ENCODE measurements at places on chromosomes 3 and 15.

DNA sequence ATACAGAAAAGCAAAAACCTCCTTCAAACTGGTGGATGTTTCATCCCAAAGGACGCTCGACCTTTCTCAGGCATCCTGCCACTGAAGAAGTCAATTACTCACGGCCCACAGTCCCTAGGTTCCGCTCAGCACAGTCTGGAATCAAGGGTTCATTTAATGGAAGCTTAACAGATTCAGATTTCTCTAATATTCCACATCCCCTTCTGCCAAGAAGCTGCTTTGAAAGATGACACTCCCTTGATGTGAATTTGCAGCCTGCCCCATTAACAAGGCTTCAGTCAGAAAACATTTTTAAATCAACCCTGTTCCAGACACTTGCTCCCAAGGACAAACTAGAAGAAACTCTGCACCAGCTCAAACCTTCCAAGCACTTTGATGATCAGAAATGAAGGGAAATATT lies 81.2 kb downstream of the LIPC start:
- no peak for DNase-seq

DNA sequence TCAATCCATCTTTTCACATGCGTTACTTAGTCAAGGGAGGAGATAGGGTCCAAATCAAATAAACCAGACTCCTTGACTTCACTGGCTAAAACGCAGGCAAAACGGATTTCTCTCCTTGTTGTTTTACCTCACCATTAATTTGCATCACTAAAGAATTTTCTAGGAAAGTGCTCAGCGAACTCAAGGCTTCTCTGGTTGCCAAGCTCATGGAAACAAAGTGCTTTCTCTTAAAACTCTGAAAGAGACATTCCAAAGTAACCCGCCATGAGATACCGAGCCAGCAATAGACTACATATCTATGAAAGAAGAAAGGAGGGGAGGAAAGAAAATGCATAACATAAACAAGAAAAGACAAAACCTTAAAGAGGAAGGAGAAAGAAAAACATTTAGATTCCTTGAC lies 211.7 kb upstream of the WNT5A start:
- no peak for DNase-seq

- DNase-seq = no peak
These were observed 27.8 kb downstream of the KLHL6 start for GRCh38 chr3:183527428-183528379.

- no peak for DNase-seq
These were observed 65.0 kb downstream of the WDR72 start for GRCh38 chr15:53694476-53694874.

GRCh38 chr3:151107701-151108100 lies 22.2 kb downstream of the MED12L start:
- no peak for DNase-seq

DNA sequence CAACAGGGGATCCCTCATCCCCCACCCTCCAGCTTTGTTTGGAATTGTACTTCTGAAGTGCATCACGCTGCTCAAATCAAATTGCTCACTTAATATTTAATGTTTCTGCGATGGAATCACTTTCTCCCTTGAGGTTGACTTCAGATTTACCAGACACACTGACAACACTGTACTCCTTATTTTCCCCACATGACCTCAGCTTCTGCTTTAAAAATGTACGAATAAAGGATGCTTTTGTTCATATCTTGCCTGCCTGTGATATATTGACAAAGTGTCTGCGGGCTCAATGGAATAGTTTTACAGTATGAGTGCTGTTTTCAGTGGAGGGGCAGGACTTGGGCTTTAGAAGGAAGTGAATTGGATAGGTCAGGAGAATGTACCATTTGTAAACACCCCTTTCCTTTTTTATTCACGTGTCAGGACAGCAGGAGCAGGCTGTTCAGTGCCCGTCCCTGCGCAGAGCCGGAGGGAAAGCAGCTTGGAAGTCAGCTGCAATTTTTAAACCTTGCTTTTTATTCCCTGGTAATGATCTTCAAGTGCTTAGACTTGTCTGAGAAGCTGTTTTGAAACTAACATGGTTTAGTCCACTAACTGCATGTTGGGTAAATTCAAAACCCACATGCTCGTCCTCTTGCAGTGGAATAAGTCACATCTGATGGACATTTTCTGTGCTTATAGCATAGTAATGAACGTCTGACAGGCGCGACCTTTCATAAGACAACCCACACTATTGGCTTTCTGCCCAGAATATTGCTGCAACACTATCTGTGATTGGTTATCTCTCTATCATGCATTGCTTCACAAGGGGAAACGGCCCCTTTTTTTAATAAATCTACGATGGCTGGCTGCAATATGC lies 29.9 kb downstream of the MBNL1 start:
- peak; percentile 98 for DNase-seq

GRCh38 chr15:40247406-40247971 lies 8.6 kb downstream of the PAK6 start:
- DNase-seq = no peak

DNA sequence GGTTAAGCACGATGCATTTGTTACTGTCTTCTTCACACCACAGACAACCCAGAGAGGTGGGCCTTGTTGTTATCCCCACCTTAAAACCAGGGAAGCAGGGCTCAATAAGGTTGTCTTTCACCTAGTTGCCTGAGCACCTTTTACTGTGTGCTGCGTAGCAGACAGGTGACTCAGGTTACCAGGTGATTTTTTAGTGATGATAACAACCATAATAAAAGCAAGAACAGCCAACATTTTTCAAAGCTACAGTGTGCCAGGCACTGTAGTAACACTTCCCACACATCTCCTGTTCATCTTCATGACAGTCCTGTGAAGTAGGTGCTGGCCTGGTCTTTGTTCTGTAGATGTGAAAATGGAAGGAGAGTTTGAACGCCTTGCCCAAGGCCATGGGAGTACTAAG lies 132.2 kb downstream of the SLC25A26 start:
- no peak for DNase-seq

- no peak for DNase-seq
These were observed 32.7 kb downstream of the GNB4 start for GRCh38 chr3:179418610-179419009.

- DNase-seq = no peak
These were observed 71.5 kb downstream of the CD200R1L start for GRCh38 chr3:112775011-112775742.

GRCh38 chr15:84112025-84112424 lies 123.5 kb upstream of the GOLGA6L4 start:
- no peak for DNase-seq

DNA sequence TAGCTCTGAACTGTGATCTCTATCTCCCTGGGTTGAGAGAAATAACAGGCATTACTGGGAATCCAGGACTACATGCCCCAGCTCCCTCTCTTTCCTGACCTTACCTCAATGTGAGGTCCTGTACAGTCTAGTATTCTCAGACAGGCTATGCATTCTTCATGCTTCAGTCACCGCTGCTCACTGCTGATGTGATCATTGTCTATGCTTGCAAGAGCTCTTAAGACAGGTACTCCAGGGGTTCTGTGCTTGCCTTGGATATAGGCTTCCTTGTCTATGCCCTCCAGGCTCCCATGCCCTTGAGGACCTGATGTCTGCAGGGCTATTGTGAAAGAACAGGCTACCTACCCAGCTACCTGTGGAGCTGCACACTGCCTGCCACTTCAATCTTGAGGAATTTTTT lies 183.6 kb downstream of the MBNL1 start:
- DNase-seq = no peak

DNA sequence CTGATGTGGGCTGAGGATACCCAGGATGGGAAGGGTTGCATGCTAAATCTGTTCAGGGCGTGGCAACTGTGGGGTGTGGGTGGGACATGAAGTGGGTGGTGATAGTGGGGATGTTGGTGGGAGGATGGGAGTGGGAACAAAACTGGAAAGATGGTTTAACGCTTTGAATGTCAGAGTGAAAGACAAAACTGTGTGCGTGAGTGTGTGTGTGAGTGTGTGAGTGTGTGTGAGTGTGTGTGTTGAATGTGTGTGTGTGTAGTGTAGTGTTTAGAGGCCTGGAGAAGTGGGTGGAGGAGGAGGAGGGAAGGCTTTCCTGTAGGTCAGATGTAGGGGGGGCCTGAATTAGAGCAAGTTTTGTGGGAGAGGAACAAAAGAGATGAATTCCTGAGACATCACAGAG lies 44.2 kb upstream of the ONECUT1 start:
- no peak for DNase-seq

DNA sequence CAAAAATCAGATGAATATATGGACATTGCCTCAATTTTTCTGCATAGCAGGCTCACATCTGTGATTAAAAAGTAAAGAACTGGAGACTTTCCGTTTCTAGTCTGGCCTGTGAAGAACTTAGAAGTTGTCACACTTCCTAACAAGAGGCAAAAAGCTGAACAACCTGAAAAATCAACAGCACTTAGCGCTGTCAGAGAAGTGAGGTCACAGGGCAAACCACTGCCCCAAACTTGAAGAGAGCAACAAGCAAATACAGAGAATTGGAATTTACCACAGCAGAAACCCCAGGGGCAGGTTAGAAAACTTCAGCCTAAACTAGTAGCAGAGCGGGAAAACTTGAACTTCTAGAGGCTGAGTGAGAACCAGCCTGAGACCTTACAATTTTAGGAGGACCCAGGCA lies 38.9 kb downstream of the CCDC54 start:
- no peak for DNase-seq

GRCh38 chr3:43028001-43028400 lies 48.9 kb downstream of the GASK1A start:
- no peak for DNase-seq

DNA sequence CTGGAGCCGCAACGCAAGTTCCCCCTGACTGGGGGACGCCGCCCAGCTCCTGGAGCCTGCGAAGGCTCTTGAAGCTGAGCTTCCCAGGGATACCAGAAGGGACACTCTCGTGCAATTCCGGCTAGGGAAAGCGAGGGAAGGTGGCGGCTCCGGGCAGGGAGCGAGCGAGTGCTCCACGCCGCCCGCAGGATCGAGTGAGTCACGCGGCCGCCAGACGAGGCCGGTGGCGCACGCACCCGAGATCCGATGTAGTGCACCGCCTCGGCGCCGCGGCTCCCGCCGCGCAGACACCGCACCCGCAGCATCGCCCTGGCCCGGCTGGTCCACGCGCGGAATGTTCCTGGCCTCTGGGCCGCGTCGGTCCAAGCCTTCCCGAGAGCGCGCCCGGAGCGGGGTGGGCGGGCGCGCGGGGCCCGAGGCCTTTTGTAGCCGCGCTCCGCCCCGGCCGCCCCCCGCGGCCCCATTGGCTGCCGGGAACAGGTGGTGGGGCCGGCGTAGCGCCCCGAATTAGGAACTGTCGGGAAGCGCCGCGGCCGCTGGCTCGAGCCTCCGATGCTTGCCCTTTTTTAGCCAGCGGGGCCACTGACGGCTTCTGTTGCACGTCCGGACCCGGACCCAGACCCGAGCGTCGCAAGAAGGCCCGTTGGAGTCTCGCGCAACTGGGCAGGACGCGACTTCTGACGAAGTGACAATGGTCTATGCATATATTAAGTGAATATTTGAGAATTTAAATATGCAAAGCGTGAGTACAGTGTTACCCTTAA lies at the start of gene GATM:
TSS of gene GATM (minus strand) at position 396 of the 764 bp plus-strand sequence. CDS start at position 305, 91 bp downstream.
- peak; percentile 42 for DNase-seq

DNA sequence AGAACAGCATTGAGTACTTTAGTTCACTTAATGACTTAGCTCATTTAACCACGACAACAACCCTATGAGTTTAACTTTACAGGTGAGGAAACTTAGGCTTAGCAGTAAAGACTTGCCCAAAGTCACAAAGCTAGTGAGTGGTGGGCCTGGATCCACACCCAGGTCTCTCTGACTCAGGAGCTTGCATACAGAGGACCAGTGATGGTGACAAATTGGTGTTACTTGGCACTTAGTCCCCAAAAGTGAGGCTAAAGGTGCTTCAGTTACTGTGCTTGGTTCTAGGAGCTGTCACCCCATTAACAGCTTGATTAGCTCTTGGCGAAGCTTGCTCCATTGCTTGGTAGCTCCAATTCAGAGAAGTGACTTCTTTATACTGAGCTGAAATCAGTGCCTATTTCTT lies 6.1 kb downstream of the CELF6 start:
- DNase-seq = no peak

All from AG09319 (cell line).